ENCODE measurements at places on chromosomes 6 and 20.

DNA sequence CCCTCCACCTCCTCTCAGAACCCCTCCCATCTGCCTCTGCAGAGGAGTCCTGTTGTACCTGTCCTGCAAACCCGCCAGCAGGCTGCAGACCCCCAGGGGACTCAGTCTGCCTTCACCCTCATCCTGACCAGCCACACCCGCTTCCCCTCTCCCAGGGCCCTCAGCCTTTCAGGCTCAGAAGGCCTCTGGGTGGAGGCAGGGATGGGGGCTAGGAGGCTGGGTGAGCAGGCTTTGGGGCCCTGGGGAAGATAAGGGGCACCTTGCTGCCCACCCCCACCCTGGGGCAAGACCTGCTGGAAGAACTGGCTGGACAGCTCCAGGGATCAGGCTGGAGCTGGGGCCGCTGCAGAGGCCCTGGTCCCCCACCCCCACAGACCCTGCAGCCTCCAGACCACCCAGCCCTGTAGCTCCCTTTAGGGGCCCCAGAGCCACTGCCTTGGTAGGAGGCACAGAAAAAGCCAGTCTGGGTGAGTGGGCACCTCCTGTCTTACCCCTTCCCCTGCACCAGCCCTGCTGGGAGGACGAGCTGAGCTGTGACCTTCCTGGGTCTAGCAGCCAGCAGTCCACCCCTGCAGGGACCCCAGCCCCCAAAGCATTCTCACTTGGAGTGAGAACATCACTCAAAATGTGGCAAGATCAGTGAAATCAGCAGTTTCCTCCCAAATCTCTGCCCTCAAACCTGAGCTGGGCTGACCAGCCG is 5.2 kb downstream of the TEAD3 start:
- no peak for DNase-seq

- DNase-seq = no peak
Measured at GRCh38 chr6:96899451-96899998, 1.8 kb upstream of the NDUFAF4 start.

DNA sequence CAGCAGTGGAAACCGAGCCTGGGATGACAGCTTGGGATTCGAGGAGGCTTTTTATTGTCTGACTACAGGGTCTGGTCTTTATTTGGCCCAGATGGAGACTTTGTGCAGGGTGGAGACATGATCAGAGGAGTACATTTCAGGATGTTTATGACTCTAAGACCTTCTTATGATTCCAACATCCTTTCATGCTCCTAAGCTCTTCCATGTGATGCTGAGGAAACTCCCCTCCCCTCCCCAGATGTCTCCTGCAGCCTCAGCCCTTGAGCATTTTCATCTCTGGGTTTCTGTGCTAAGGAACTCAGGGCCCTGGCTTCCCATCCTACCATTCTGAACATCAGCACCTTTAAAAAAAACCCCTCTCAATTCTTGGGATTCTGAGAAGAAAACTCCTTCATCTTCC is 186.6 kb downstream of the SOX4 start:
- DNase-seq = no peak

DNA sequence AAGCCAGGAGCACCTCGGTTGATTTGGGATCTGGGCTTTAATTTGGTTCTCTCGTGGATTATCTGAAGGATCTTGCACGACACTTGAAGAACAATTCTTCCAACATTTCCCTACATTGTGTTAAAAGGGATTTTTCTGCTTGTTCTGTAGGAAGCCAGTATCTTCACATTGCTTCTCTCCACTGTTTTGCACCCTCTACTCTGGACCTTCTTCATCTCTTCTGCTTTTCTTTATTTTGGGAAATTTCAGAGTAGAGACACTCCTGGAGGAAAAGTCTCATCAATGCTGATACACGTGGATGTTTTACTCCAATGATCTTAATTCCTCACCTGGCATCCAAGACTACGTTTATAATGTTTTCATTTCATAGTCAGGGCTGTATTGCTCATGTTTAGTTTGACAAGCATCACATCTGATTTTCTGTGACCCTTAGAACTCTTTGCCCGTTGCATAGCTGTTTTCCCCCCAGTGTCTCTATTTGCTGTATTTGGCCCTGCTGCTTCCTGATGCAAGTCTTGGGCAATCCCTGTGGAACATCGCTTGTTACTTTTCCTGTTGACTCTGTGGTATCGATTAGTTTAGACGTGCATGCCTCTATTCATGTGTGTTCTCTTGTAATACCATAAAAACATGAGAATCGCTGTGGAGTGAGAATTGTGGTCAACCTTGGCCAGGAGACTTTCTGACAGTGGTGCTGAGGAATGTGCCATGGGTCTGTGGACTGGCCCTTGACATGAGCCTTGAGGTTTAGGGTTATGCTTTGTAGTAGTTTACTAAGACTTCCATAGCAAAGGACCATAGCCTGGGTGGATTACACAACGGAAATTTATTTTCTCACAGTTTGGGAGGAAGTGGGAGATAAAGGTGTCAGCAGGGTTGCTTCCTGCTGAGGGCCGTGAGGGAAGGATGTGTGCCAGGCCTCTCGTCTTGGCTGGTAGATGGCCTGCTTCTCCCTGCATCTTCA is 12.5 kb downstream of the PLCB1 start:
- no peak for DNase-seq

- DNase-seq = peak; percentile 5
Measured at GRCh38 chr20:60934724-60935123, 317.3 kb upstream of the CDH4 start.

Measured in caudate nucleus (tissue), 63 donors.